ENCODE measurements at places on chromosomes 7 and 10.

DNA sequence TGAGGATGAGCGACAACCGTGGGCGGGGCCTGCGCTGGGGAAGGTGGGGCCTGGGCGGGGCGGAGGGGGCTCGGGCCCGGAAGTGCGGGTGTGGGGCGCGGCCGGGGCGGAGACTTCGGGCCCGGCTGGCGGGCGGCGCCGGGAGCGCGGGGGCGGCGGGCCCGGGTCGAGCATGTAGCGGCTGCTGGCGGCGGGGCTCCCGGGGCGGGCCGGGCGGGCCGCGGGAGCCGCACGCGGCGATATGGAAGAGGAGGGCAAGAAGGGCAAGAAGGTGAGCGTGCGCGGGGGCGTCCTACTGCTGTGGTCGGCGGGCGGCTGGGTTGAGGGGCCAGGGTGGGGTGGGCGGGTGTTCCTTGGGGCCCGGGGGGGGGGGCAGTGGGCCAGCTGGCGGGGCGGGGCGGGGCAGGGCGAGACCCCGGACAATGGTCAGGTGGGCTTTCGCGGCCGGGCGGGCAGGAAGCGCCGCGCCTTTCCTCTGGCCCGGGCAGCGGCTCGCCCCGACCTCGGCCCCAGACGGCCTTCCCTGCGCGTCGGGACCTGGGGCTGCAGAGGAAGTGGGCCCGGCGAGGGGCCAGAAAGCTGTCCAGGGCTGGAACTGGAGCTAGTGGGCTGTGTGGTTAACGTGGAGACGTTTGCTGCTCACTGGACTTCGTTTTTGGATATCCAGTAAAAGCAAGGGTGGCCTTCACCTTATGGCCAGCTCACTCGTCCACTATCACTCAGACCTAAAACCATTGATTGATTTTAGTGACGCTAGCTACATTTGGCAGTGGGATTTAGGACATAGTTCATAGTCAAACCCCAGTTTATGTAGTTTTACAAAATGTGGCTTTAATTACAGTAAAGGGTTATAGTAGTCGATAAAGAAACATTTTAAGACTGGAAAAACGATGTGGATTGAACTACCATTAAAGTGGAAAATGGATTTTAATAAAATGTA is at the start of gene CCM2:
TSS of gene CCM2 (plus strand) at position 109 of the 940 bp plus-strand sequence. CDS start at position 242, 133 bp downstream.
- DNase-seq, result no peak

- DNase-seq, result peak; percentile 26
Measured at GRCh38 chr10:87771871-87772500, 46.0 kb downstream of the ATAD1 start.

GRCh38 chr10:24451325-24451820 is 242.4 kb downstream of the KIAA1217 start:
- DNase-seq, result no peak

GRCh38 chr7:156985101-156985992 is 25.1 kb downstream of the MNX1 start:
- DNase-seq, result peak; percentile 74

GRCh38 chr7:111414374-111414773 is 147.9 kb downstream of the IMMP2L start:
- DNase-seq, result no peak

DNA sequence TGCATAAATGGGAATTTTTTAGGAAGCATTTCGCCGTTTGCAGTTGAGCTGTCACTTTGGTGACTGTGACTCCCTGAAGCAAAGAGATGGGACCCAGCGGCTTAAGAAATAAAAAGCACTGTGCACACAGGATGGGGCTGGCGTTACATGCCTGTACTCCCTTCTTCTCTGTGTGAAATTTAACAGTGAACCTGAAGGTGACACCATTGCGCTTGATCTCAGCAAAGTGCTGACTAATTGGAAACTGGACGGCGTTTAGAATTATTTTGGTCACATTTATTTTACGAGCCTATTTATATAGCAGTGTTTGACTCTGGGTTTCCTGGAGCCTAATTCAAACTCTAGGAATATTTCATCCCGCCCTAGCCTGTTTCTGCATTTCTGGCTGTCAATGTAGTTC is 146.2 kb downstream of the PAXIP1 start:
- no peak for DNase-seq

DNA sequence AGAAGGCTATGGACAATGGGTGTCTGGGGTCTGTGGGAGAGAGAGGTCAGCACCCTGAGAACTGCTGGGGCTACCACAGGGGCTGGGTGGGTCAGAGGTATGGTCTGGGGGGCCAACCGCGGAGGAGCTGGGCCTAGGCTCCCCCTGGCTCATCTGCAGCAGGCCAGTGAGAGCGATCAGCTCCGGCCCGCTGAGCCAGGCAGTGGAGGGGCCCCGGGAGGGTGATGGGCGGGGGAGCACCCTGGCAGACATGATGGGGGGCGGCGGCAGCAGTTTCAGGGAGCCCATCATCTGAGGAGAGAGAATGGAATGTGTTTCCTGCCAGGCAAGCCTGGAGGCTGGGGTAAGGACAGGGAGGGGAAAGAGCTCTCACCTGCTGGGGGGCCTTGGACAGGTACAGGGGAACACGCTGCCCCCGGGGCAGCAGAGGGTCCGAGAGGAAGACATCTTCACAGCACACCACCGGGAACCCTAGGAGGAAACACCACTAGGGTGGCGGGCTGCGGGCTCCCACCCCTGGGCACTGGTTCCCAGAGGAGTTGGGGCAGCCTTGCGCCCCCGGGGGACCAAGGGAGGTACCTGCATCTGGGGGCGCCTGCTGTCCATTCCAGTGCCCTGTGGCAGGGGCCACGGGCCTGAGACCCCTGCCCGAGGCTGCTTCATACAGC is 1.3 kb downstream of the SAP25 start:
- no peak for DNase-seq

DNA sequence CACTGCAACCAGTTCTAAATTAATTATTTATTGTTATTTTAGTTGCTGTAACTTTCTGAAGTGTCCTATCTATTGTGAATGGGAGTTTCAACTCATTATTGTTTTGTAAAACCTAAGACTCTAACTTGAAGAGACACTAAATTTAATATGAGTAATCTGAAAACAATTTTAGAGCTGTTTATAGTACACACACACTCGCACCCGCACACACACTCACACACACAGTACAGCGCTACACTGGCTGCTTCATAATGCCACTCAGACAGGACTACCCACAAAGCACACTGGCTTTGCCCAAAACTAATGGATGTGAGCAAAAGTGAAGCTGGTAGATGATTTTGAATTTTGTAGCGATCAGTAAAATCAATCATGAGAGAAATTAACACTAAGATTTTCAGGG is 238.9 kb upstream of the ETV1 start:
- DNase-seq, result no peak

GRCh38 chr10:93718937-93719725 is 16.7 kb upstream of the FRA10AC1 start:
- DNase-seq, result no peak

DNA sequence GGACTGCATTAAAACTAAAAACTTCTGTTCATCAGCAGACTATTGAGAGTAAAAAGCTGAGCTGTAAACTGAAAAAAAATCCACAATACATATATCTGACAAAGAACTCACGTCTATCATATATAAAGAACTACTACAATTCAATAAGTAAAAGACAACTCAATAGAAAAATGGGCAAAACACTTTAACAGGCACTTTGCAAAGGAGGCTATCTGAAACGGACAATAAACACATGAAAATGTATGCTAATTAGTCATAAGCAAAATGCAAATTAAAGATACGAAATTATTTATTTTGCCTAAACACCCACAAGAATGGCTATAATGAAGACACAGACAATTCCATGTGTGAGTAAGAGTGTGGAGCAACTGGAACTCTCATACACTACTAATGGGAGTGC is 18.1 kb downstream of the CARD11 start:
- DNase-seq, result no peak

DNA sequence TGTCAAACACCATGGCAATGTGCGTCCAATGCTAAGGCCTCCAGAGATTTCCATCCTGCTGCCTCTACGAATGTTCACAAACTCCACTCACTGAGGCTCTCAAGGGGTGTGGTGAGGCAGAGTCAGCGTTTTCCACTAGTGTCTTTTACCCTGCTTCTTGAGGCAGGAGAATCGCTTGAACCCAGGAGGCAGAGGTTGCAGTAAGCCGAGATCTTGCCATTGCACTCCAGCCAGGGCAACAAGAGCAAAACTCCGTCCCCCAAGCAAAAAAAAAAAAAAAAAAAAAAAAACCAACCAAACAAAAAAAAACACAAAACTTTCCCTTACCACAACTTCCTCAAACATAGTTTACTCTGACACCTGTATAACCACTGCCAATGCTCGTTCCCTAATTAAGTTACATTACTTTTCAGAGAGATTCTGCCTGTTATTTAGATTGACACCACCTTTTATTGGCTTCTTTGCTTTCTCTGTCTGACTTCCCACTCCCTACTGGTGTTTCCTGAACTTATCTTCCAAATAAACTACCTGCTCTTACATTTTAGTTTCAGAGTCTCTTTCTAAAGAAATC is 102.1 kb upstream of the ZNF746 start:
- DNase-seq, result no peak
